Occipital lobe (tissue), 3 donors: ENCODE measurements at places on chromosomes 13 and 19.
A peak's percentile ranks its signal among the peaks of the same experiment; 100 is the strongest.

DNA sequence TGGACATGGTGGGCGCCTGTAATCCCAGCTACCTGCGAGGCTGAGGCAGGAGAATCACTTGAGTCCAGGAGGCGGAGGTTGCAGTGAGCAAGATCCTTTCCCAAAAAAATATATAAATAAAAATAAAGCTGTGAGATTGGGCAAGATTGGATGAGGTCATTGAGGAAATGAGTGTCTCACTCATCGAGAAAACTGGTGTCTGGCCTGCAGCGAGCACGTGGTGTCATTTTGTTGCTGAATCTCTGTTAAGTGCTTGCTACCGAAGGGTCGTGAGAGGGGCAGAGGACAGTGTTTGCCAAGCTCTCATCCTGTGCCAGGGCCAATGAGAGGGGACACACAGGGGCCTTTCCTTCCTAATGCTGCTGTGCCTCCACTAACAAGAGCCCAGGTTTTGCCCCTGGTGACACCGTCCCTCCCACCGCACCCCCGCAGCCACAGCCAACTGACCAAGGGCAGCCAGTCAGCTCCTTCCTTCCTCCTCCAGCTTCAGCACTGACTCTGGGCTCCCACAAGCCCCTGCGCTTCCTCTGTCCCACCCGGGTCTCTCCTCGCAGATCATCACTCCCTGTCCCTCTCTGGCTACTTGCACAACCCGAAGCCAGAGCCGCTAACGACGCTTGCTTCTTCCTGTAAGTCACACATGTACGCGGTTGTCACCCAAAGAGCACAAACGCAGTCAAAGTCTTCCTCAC, 3.2 kb downstream of the POLD1 start:
- peak; percentile 55 for DNase-seq

- DNase-seq, result no peak
These were observed 129.9 kb downstream of the GGACT start for GRCh38 chr13:100458673-100459072.

GRCh38 chr13:111913761-111914140, 153.2 kb upstream of the SOX1 start:
- DNase-seq, result no peak

DNA sequence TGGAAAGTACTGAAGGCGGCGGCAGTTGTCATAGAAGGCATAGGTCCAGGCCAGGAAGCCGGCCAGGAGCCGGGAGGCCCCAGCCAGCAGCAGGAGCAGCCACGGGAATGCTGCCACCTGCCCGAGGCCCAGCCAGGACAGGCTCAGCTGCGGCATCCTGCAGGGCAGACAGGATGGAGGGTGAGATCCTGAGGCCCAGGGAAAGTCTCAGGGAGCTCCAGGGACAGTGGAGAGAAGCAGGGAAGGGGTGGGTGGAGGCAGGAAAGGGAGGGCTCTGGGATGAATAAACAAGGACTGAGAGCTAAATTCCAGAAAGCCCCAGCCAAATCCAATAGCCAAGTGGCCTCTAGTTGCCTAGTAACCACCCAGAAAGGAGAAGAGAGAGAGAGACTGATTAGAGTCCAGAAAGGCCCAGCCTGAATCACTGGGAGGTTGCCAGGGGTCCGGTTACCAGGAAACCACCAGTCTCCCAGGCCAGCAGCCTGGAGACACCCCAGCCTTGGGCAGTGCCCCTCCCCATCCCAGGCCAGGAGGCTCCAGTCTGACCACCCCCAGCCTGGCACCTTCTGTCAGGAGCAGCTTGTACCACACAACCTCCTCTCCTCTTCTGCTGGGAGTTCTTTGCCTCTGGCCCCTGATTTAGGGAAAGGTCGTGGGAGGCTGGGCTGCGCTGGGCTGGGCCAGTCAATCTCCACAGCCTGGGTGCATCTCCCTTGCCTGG, 7.5 kb upstream of the OR10H5 start:
- peak; percentile 62 for DNase-seq

GRCh38 chr13:25375727-25376358, 4.1 kb downstream of the ATP8A2 start:
- DNase-seq, result peak; percentile 6

GRCh38 chr13:21061029-21061763, at the start of gene LATS2:
Gene LATS2 (minus strand): TSS chr13:21061586. CDS start chr13:21046026, 15,560 bp downstream.
- DNase-seq, result peak; percentile 62

DNA sequence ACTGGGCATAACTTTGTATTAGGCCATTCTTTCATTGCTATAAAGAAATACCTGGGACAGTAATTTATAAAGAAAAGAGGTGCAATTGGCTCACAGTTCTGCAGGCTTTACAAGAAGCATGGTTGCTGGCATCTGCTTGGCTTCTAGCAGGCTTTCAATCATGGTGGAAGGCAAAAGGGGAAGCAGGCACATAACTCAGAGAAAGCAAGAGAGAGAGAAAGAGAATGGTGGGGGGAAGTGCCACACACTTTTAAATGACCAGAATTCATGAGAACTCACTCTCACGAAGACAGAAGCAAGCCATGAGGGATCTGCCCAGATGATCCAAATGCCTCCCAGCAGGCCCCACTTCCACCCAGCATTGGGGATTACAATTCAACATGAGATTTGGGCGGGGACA, 179.7 kb downstream of the SPRY2 start:
- DNase-seq, result no peak

- DNase-seq, result no peak
These were observed 67.7 kb downstream of the DCT start for GRCh38 chr13:94411747-94412146.

GRCh38 chr13:111967572-111968201, 99.3 kb upstream of the SOX1 start:
- peak; percentile 9 for DNase-seq

GRCh38 chr13:110676595-110677587, 29.0 kb downstream of the CARS2 start:
- no peak for DNase-seq

GRCh38 chr19:958967-959855, 24.9 kb upstream of the WDR18 start:
- peak; percentile 56 for DNase-seq

- DNase-seq, result no peak
These were observed 24.2 kb upstream of the NANOS2 start for GRCh38 chr19:45938733-45939319.

GRCh38 chr13:98482476-98483444, 94.1 kb downstream of the STK24 start:
- no peak for DNase-seq

- DNase-seq, result no peak
These were observed 39.4 kb downstream of the IER2 start for GRCh38 chr19:13189600-13189999.

- DNase-seq, result no peak
These were observed 25.8 kb upstream of the SPATA13 start for GRCh38 chr13:24134757-24135156.

DNA sequence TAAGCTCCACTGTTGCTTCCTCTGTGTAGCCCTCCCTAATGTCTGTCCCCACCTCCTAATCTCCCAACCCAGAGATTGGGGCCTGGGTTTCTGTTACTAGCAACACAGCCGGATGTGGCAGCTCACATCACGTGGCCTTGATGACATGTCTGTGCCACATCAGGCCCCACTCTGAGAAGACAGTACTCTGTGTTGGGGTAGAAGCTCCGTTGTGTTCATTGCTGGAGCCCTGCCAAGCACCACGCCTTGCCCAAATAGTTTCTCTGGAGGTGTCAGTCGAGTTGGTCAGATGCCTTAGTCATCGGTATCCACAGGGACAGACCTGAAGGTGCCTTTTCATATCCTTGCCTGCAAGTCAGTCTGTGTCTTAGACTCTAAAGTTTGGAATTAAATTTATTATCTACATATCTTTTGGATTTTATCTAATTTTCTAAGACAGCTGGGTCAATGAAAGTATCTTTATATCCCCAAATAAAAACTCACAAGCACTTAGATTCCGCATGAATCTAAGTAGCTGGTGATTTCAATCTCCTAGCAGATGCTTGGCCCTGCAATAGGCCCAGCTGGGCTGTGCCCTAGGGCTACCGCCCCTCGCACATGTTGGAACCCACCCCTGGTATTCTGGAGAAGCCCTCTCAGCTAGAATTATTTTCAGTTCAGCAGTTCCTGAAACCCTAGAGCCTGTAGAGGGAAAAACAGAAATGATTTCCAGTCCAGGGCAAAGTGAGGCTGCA, 204.0 kb upstream of the TSHZ3 start:
- DNase-seq, result no peak

DNA sequence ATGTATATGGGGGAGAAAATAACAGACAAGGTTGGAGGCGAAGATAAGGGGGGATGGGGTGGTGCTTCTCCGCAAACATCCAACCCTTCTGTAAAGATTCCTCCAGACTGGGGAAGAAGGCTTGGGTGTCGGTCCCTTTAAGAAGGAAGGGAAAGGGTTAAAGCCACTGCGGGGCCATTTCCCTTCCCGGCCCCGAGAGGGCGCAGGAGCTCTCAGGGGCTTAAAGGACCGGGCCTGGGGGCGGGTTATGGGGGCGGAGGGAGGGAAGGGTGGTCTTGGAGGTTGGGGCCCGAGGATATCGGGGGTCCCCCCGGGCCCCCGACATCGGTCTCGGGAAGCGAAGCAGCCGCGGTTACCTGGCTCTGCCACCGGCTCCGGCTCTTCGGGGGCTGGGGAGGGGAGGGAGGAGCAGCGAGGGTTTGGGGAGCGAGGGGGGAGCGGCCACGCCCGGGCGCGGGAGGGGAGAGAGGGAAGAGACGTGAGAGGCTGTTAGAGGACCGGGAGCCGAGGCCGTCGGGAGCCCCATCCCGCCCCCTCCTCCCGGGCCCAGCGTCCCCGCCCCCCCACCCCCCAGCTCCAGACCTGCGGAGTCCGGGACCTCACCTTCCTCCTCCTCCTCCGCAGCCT, 2.8 kb downstream of the TNNT1 start:
- no peak for DNase-seq

DNA sequence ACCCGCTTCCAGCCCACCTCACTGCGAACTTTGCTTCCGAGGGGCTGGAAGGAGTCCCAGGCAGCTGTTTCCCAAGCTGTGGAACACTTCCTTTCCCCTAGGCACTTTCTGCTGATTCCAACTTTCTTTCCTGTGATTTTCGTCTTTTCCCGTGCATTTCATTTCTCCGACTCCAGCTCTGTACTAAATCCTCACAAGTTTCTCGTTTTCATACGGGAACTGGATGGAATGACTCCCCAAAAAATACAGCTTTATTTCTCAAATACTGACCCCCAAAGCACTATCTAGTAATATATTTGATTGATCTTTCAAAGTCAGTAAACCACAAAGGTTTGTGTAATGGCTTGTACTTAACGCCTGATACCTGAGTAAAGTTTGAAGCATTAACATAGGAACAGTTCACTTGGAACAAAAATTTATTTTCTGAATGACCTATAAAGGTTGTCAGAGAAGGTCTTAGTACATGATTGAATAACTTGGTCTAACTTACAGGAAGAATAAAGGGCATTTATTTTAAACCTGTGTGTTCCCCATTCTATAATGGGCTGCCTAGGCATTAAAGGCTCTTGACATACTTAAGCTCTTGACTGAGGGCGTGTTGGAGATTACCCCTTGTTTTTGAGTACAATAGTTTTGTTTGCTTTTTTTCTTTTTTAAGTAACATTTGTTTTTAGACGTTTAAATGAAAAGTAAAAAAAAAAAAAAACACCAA, 1.3 kb upstream of the PCDH9 start:
- DNase-seq, result no peak

GRCh38 chr19:5880604-5881078, 10.3 kb upstream of the FUT5 start:
- no peak for DNase-seq
